ENCODE measurements at places on chromosomes 5 and 9.

DNA sequence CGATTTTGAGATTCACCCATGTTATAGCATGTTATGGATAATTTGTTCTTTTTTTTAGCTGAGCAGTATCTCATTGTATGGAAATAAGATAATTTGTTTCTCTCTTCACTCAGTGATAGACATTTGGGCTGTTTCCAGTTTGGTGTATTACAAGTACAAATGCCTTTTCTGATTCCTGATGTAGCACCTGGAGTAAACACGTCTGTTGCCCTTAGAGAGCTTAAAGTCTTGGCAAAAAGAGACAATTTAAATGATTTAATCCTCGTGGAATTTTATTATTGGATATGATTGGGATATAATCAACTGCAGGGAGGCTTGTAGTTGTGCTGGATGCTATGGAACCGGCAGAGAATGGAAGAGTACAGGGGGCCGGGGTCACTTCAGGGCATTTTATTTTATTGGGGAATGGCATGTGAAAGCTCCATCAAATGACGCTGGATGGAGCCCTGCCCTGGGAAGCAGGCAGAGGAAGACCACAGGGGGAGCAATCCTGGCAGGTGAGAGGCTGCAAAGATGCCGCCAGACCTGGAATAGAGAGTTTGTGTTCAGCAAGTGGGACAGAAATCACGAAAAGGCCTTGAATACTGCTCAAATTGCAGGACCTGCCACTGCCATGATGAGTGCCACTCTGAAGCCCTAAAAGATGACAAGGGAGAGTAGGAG is 31.0 kb upstream of the TGFBI start:
- no peak for DNase-seq

- no peak for DNase-seq
Measured at GRCh38 chr5:98368141-98368540, 405.3 kb upstream of the RGMB start.

- no peak for DNase-seq
Measured at GRCh38 chr5:133926489-133927299, 41.7 kb downstream of the C5orf15 start.

- DNase-seq = no peak
Measured at GRCh38 chr5:122697191-122697590, 77.7 kb upstream of the SNX2 start.

DNA sequence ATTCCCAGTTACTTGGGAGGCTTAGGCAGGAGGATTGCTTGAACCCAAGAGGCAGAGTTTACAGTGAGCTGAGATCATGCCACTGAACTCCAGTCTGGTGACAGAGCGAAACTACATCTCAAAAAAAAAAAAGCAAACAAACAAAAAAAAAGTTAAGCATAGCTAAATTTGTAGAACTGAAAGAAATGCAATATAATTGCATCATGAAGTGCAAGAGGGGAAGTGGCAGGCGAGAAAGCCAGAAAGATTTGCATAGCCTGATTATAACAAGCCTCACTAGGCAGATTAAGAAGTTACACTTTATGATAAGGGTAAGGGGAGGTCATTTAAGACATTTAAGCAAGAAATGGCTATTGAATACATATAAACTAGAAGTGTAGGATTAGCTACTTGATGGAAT is 187.1 kb downstream of the EDIL3 start:
- no peak for DNase-seq

GRCh38 chr5:78889369-78890140 is 95.6 kb downstream of the ARSB start:
- DNase-seq = no peak

DNA sequence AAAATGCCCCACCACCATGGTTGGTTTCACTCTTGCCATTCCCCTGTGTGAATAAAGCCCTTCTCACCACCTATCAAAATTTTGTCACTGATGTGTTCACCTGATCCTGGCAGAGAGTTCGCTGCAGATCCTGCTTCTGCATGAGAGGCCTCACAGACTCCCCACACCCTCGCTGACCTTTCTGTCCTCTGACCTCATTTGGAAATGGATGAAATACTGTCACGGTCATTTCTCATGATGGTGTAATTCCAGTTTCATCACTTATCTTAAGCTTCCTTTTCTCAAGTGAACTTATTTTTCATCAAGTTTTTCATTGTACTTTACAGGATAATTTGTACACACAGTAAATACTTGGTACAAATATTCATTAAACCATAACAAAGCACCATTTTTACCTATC is 131.3 kb downstream of the FRMD3 start:
- DNase-seq = no peak

DNA sequence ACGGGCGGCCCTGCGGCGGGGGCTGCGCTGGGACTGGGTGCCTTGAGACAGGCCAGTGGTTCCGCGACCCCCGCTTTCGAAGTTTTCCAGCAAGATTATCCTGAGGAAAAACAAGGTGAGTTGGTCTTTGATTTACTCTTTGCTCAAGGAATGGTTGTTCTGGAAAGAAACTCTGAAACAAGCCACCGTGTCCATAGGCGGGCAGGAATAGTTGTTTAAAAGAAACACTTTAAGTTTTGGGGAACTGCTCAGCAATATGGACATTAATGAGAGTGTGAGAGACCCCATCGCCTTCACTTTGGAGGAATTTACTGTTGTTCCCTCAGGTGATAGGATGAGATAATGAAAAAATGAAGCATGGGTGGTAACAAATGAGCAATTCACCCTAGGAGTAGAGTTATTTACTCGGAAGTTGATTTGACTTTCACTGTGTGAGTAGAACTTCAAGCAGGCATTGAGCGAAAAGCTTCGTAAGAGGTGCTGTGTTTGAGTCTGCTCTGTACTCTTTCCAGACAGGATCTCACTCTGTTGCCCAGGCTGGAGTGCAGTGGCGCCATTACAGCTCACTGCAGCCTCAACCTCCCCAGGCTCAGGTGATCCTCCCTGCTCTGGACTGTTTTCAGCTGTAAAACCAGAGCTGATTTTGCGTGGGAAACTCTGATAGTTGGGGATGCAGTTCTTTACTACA is 1.1 kb downstream of the DMRTA1 start:
- DNase-seq = no peak

- no peak for DNase-seq
Measured at GRCh38 chr9:34318163-34318790, 10.8 kb downstream of the KIF24 start.

GRCh38 chr5:134524272-134524825 is 1.1 kb upstream of the JADE2 start:
- DNase-seq = no peak

DNA sequence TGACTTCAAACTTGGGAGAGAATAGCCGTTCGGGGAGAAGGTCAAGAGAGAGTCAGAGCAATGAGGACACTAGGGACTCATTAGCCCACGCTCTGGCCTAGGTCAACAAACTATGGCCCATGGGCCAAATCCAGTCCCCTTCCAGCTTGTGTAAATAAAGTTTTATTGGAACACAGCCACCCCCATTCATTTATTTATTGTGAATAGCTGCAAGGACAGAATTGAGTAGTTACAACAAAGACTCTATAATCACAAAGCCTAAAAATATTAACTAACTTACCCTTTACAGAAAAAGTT is 33.1 kb upstream of the TRIM32 start:
- no peak for DNase-seq

DNA sequence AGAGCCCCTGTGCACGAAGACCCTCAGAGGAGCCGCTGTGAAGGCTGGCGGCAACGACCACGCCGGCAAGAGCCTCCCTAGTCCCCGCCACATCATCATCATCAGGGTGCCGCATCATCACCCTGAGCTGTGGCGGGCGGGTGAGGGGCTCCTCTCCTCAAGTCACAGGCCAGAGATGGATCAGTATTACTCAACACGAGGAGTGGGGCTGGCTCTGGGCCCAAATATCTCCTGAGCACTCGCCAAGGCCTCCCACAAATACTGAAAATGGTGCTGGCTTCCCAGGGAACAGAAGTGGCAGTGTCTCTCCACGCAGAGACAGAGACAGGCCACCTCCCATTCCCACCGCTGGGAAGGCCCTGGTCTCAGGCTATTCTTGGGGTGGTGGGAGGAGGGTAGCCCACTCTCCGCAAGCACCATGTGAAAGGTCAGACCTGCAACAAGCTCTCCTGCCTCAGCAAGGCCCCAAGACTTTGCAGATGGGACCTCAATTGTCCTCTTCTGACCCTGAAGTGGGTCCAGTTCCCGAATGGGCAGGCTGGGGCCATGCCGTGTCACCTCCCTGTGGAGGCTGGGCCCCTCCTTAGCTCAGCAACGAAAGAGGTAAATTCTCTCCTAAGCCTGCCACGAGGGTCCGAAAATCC is 39.3 kb upstream of the ZNF354A start:
- DNase-seq = no peak

DNA sequence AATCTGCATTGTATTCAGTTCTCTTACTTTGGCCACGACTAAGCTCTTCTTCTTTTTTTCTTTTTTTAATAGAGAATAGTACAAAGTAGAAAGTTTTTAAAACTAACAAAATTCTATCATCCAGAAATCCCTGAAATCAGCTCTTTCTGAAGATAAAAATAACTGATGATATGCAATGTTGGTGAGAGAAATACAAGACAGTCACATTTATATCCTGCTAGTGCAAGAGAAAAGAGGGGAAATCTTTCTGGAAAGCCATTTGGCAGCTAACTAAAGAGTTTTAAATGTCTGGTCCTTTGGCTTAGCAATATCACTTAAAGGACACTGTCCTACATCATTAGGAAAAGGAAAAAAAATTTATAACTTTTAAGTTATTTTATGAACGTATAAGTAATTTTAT is 27.0 kb upstream of the FREM1 start:
- no peak for DNase-seq

DNA sequence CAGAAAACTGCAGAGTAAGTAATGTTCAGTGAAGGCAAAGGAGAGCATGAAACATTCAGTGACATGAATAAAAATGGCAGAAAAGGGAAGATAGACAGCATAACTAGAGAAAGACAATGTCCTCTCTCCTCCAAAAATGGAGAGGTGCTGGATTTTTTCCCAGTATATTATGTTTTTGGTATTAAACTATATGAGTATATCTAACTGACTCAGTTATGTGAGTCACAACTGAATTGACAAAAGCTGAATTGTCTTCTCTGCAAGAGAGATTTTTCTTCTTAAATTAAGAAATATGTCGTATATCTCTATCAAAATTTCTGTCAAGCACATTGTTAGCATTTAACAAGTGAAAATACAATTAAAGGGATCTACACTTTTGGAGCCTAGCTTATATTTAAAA is 375.1 kb downstream of the CHSY3 start:
- DNase-seq = no peak

DNA sequence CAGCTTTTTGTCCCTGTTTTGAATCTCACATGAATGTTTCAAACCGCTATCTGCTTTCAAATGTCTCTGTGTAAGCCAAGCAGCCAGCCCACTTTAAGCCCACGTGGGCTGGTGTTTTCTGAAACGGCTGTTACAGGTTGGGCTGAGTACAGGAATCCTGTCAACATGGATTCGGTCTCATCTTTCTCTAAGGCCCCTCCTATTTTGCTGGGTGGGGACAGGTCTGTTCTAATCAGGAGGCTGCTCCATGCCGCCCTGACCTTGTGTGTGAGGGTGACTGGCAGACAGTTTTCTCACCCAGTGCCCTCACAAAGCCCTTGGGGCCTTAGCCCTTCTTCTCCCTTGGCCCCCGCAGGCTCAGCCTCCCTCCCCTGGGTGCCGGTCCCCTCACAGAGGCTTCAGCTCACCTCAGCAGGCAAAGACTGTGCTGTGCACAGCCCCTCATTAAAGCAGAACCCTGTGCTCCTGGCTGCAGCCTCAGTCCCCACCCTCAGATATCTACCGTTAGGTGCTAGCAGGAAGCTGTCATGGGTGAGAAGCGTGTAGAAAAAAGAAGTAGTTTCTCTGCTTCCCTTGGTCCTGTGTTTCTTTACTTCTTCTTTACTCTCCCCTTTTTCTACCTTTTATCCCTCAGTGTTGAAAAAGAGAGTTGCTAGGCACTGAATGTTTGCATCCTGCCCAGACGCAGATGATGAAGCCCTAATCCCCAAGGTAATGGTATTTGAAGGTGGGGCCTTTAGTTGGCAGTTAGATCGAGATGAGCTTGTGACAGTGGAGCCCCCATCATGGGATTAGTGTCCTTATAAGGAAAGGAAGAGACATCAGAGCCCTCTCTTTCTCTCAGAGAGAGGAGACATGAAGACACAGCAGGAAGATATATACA is 205.7 kb downstream of the ADAMTS12 start:
- no peak for DNase-seq

DNA sequence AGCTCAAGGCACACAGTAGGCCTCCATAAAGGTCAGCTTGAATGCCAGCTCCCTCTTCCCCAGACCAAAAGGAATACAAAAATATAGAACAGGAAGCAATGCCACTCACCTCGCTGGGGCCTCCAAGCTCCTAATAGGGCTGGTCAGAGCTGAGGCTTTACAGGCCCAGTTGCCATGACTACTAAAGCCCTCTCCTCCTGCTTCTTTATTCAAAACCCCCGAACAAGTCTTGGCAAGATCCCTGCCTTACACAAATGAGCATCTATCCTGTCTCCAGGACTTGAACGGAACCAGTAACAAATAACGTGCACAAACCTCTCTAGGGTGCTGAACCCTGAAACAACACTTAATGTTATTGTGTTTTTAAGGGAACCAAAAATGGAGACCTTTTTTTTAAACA is 136.3 kb downstream of the SIL1 start:
- DNase-seq = peak; percentile 31

- no peak for DNase-seq
Measured at GRCh38 chr9:26243726-26244125, 565.5 kb upstream of the TUSC1 start.

- no peak for DNase-seq
Measured at GRCh38 chr5:148205044-148205806, 2.4 kb downstream of the SPINK6 start.

DNA sequence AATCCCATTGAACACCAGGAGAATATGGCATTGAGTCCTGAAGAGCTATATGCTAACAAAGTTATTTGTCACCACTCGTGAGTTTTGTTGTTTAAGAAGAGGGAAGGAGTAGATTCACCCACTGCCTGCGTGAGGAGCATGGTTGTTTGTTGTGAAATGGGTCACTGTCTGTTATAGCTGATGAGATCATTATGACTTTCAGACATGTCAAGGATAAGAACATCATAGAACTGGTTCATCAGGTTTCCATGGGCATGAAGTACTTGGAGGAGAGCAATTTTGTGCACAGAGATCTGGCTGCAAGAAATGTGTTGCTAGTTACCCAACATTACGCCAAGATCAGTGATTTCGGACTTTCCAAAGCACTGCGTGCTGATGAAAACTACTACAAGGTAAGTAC is 76.9 kb downstream of the SYK start:
- no peak for DNase-seq

DNA sequence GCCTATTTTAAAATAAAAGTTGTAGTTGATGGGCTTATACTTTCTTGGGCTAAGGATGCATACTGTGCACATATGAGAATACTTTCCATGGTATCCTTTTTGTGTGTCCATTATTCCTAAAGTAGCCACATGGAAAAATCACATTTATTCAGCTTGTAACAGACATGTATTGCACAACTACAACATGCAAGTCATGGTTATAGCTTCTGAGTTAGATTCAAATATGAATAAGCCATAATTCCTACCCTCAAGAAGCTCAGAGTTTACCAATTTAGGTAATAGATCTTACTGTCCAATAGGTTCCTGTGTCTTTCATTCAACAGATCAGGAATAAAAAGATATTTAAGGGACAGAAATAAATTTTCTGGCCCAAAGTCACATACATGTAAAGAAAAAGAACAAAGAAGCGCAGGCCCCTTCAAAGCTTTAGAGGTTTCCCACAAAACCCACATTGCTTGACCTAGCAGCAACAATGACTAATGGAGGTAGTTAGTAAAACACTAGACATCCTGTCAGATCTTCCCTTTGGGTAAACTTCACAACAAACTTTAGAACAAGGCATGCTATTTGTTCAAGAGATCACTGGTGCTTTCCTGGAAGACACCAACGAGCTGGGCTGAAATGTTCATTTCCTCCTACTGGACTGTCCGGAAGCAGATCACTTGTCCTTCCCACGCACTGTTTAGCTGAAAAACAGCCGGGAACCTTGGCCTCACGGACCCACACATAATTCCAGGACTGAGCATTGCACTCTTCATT is 78.4 kb upstream of the ITGA1 start:
- no peak for DNase-seq
